ENCODE measurements at places on chromosomes 16 and 17.

GRCh38 chr16:89867918-89868317, 5.5 kb upstream of the TCF25 start:
- no peak for DNase-seq

DNA sequence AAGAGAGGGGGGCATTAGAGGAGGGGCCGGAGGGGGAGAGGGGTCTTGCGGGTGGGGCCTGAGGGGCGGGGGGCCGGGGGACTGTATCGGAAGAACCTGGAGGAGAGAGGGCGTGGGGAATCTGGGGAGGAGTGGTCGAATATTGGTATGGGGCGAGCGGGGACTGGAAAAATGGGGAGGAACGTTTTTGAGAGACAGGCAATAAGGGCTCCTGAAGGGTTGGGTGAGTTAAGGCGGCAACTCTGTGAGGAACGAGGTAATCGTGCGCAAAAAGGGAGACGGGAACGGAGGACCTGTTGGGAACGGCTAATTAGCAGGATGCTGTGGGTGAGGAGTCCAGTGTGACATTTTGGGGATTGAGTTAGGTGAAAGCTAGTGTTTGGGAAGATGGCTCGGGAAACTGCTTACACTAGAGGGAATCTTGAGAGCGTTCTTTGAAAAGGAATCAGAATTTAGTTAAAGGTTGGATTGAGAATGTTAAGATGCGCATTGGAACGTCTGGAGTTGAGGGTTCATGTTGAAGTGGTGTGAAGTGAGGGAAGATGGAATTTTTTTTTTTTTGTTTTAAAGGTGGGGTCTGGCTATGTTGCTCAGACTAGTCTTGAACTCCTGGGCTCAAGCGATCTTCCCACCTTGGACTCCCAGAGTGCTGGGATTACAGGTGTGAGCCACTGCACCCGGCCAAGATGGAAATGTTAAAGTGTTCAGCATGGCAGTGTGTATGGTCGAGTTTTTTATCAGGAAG, 662 bp downstream of the WIPF2 start:
- peak; percentile 57 for DNase-seq

- DNase-seq, result no peak
Measured at GRCh38 chr17:48575673-48576478, 2.3 kb downstream of the HOXB4 start.

DNA sequence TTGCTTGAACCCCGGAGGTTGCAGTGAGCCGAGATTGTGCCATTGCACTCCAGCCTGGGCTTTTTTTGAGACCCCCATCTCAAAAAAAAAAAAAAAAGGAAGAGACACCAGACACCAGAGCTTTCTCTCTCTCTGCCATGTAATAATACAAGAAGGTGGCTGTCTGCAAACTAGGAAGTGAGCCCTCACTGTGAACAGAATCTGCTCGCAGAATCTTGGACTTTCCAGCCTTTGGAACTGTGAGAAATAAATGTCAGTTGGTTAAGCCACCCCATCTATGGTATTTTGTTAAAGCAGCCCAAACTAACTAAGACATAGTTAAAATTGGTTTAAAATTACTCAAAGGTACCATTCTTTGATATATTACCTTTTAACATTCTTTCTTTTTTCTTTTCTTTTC, 10.1 kb upstream of the STX1B start:
- DNase-seq, result no peak

- no peak for DNase-seq
Measured at GRCh38 chr17:53896047-53896446, 73.3 kb downstream of the KIF2B start.

DNA sequence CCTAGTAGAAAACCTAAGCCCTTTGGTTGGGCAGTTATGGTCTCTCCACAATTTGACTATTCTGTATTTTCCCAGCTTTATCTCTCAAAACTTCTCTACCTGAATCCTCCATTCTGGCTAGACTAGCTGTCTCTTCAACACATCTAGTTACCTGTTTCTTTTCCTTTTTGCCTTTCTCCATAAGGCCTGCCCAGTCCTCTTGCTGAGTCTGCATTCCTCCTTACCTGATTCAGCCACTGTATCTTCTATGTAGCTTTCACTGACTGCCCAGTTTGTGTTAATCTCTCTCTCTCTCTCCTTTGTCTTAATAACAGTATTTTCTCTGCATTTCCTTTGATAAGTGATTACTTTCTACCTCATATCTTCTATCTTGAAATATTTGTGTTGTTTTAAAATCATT, 2.1 kb upstream of the EVI2A start:
- no peak for DNase-seq

GRCh38 chr17:45256114-45256966, 5.6 kb downstream of the SPATA32 start:
- DNase-seq, result no peak

DNA sequence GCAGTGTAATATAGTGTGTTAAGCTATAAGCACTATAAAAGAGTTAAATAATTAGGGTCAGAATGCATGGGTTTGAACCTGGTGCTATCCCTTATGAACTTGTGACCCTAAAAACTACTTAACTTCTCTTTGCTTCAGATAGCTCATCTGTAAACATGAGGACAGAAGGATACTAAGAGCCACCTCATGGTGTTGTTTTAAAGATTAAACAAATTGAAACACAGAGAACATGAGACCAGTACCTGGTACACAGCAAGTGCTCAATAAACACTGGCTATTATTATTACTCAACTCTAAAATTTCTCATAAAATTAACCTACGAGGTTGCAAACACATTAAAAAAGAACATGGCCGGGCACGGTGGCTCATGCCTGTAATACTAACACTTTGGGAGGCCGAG, 43.3 kb downstream of the SMURF2 start:
- no peak for DNase-seq

DNA sequence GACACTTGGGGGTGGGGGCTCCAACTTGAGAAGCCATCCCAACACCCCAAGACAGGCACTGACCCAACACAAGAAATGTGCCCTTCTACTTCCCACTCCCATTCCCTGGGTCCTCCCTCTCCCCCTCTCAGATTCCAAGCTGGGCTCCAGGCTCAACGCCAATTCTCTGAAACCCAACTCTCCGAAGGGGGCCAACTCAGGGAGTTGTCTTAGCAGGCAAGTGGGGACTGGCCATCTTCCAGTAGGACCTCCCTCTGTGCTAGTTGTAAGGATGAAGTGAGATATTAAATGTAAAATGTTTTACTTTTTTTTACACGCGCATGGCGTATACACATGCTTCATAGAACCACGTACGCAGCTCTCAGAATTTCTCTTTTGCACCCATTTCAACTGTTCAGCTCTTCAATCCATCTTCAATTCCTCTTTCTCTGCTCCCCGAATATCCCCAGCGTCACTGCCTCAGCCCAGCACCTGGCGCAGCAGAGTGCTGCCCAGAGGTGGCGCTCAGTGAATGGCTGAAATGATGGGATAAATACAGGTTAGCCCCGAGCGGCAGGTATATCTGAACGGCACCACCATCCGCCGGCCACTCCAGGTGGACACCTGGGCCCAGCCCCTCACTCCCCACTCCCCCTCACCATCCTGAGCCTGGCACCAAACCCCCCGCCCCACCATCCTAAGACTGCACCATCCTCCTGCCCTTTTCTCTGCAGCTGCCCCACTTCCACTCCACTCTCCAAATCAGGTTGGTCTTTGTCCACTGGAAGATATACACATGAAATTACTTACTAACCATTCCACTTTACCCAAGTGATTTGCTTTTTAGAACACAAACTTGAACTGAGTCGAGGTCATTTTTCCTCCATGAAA, 43.9 kb upstream of the TNRC6C start:
- no peak for DNase-seq

DNA sequence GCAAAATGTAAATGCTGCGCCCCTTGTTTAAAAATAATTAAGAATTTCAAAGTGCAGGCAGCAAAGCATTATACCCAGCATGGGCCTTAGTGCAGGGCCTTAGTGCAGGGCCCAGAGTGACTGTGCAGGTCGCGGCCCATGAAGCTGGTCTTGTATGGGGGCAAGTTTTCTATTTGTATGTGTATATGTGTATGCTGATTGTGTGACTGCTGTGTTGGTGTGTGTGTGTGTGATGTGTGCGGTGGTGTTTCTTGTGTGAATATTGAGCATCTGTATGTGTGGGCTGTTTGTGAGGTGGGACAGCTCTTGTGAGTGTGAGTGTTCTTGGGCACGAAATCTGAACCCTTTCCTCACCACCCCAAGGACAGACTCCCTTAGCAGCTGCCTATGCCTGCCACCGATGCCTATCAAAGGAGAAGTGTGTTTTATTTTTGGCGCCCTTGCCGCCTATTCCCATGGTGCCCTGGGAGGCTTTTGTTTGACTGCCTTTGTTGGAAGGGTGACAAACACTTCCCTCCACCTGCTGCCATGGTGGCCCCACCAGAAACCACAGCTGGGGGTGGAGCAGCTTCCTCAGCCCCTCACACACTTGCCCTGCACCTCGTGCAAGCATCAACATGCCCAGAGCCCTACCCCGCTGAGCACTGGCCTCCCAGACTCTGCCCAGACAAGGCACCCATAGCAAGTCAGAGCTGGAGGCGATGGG, 18.0 kb downstream of the CCR7 start:
- DNase-seq, result no peak

DNA sequence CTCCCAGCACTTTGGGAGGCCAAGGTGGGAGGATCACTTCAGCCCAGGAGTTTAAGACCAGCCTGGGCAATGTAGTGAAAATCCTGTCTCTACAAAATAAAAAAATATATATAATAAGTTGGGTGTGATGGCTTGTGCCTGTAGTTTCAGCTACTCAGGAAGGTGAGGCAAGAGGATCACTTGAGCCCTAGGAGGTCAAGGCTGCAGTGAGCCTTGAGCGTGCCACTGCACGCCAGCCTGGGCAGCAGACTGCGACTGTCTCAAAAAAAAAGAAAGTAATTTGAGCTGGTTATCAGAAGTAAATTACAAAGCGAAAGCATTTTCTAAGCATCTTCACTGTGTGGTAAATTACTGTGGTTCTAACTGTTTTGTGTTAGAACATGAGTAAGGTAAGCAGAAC, 66.2 kb downstream of the NQO1 start:
- DNase-seq, result no peak

GRCh38 chr16:28039493-28039892, 24.0 kb downstream of the GSG1L start:
- DNase-seq, result no peak

GRCh38 chr17:68511254-68511670, 968 bp upstream of the PRKAR1A start:
- peak; percentile 48 for DNase-seq

- no peak for DNase-seq
Measured at GRCh38 chr16:20430948-20431347, 20.4 kb upstream of the ACSM2A start.

- no peak for DNase-seq
Measured at GRCh38 chr16:51708861-51709260, 557.8 kb upstream of the SALL1 start.

DNA sequence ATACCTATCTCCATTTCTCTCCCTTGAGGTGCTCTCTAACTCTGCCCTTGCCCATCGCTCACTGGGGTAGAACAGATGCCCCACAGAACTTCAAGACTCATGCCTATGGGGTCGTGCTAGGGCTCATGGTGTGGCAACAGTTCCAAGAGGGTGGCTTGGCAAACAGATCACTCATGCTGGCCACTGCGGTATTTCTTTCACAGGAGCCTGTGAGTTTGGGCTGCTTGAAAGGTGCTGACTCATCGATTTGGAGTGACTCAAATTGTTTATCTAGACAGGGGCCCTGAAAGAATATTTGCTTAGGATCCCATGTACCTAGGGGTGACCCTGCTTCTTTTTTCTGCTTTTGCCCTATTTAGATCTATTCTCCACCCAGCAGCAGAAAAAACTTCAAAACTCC, 69.9 kb downstream of the IRX5 start:
- no peak for DNase-seq

DNA sequence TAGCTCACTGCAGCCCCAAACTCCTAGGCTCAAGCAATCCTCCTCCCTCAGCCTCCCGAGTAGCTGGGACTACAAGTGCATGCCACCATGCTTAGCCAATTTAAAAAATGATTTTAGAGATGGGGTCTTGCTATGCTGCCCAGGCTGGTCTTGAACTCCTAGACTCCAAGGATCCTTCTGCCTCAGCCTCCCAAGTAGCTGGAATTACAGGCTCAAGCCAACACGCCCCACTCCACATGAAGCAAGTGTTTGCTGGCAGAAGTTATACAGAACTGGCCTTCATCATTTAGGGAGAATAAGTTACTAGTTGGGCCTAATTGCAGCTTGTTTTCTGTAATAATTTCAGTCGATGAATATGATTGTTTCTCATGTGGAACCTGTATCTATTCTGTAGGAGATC, 68.0 kb downstream of the SHISA6 start:
- DNase-seq, result no peak

DNA sequence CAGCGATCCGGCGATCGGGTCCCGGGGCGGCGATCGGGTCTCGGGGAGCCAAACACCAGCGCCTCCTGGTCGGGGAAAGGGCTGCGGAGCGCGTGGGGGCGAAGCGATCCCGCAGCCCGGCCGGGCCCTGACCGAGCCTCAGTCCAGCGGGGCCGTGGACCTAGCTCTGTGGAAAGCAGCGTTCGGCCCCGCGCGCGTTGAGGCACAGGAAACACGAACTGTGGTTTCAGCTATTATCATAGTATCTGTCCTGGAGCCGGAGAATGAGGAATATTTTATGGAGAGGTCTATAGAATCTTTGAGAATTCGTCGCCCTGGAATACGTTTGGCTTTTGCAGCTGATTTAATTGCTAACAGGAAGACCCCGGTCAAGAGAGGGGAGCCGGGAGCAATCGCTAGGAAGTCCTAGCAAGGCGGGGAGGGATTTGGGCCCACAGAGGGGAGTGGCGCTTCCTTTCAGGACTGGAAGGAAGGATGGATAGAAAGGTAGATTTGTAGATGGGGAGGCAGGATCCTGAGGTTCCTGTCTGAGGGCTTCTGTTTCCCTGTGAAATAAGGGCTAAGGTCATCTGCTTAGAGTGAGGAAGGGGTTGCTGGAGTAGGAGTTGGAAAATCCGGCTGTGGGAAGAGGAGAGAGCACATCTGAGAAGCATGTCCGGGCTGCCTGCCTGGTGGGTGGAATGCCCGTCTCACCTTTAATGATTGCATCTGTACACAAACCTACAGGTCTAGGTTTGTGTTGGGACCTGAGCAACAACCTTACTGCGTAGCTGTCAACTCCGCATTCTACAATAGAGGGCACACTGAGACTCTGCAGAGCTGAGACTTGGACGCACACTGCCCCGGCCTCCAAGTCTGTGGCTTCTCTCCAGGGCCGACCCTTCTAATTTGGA, 770 bp downstream of the CCNF start:
- DNase-seq, result peak; percentile 14

GRCh38 chr16:9012848-9013507, 49.3 kb upstream of the USP7 start:
- no peak for DNase-seq

Measured in pons (tissue), 1 donor.